ENCODE measurements at places on chromosomes 1 and 21. TPM values are rescaled to one million over a fixed set of nuclear protein-coding genes. Genes with fewer than 3 reads are reported as not detected.

The OR2T35 gene
- not detected for polyA plus RNA-seq

The PCNX2 gene
- polyA plus RNA-seq: 16.4 TPM

The B3GALT2 gene
- 11.9 TPM for polyA plus RNA-seq

The GDAP2 gene
- polyA plus RNA-seq: 18.0 TPM

The PTPRC gene
- polyA plus RNA-seq: 4.4 TPM
